ENCODE measurements at places on chromosomes 11 and 22. TPM values are rescaled to one million over a fixed set of nuclear protein-coding genes. Genes with fewer than 3 reads are reported as not detected.

DNA sequence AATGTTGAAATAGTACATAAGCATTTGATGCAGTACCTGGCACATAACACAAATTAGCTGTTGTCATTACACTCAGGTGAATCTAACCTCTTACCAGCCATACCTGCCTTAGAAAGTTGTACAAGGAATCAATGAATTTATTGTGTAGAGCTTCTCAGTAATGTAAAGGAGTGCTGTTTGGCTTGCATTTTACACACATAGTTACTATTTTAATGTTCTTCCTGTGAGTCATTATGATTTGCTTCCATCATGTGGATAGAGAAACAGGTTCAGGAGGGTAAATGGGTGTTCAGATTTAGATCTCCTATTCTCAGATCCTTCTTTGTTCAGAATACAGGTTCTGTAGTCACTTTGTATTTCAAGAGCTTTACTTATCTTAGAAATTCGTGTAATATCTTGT lies 27.6 kb upstream of the RCE1 start:
- no peak for DNase-seq

MS4A6E gene
- not detected for total RNA-seq

DNA sequence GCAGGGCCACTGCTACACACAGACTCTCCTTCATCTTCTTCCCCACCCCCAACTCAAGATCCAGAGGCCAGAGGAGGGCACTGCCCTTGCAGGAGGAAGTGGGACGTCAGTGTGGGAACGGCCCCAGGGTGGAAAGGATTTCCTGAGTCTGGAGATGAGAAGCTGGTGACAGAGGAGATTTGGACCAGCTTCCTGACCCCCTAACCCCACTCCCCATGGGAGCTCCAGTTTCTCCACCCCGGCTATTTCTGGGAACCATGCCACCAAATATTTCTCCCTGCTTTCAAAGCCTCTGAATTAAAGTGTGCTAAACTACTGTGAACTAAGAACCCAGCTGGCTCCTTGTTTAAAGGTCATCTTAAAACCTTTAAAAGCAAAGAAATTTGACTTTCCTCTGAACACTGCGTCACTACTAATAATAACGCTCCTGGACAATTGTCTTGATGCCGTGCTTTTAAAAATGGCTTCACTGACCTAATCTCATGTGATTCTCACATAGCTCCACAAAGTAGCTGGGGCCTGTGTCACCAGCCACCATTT lies 46.6 kb downstream of the CWC15 start:
- DNase-seq: no peak

DNA sequence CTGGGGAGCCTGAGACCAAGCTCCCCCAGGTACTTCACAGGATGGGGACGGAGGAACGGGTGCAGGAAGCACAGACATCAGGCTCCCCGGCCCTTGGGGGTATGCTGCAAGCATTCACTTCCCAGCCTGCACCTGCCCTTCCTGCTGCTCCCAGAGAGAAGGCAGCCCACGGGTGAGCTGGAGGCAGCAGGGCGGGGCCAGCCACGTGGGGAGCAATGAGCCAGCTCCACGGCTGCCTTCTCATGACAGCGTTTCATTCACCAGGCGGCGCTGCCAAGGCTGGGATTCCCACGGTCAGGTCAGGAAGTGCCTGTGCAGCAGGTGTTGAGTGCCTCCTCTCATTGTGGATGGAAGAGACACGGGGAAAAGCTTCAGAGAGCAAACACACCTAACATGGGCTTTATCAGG lies 14.5 kb upstream of the PHLDA2 start:
- DNase-seq: no peak

- DNase-seq: no peak
Observed at GRCh38 chr22:30733181-30733631, 38.5 kb downstream of the OSBP2 start.

DNA sequence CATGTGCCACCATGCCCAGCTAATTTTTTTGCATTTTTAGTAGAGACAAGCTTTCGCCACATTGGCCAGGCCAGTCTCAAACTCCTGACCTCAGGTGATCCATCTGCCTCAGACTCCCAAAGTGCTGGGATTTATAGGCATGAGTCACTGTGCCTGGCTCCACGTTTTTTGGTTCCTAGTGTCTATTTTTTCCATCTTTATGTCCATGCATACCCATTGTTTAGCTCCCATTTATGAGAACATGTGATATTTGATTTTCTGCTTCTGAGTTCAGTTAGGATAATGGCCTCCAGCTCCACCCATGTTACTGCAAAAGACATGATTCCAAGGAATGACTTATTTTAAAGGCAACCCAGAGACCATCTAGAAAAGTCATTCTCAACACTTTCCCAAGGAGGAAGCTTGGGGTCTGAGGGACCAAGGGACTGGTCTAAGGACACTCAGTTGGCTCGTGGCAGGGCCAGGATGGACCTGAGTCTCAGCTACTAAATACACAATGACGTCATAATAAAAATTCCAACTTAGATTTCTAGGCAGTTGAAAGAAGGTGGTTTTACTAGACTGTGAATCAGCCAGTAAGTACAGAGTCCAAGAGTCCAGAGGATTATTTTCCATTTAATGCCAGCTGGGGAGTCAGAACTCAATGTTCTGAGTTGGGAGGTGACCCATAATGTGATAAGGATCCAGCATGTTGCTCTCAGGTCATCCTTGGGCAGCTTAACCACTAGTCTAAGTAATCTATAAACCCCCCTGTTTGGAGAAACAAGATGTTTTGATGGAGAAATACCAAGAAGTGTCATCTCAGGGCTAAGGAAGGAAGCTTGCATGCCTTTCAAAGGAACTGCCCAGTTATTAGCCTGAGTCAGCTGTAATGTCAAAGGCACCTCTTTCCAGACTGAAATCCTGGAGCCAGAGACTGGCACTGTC lies 39.4 kb downstream of the ABTB2 start:
- no peak for DNase-seq

DNA sequence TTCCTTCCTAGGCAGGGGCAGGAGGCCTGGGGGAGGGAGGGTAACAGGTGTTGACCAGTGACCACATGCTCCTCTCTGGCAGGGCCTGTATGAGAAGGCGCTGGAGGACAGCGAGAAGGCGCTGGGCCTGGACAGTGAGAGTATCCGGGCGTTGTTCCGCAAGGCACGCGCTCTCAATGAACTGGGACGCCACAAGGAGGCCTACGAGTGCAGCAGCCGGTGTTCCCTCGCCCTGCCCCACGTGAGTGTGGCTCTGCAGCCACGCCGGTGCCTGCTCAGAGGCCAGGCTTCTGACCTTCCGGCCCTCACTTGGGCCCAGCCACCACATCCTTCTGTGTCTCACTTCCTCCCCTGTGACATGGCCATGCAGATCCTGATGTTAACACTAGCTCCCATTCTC lies 25.8 kb downstream of the ZC3H7B start:
- no peak for DNase-seq

DNA sequence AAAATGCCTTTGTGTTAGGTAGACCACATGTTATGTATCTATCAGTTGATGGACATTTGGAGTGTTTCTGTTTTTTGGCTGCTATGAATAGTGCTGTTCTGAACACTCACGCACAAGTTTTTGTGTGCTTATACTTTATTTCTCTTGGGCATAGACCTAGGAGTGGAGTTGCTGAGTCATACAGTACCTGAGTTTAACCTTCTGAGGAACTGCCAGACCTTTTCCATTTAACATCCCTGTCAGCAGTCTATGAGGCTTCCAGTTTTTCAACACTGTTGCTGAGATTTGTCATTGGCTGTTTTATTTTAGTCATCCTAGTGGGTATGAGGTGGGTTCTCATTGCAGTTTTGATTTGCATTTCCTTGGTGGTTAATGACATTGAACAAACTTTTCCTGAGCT lies 4.4 kb downstream of the CTTN start:
- DNase-seq: no peak
